Brain pericyte (primary cell): ENCODE measurements at places on chromosomes 11 and 22.

GRCh38 chr11:21631991-21632390, 560.9 kb upstream of the ANO5 start:
- no peak for DNase-seq

DNA sequence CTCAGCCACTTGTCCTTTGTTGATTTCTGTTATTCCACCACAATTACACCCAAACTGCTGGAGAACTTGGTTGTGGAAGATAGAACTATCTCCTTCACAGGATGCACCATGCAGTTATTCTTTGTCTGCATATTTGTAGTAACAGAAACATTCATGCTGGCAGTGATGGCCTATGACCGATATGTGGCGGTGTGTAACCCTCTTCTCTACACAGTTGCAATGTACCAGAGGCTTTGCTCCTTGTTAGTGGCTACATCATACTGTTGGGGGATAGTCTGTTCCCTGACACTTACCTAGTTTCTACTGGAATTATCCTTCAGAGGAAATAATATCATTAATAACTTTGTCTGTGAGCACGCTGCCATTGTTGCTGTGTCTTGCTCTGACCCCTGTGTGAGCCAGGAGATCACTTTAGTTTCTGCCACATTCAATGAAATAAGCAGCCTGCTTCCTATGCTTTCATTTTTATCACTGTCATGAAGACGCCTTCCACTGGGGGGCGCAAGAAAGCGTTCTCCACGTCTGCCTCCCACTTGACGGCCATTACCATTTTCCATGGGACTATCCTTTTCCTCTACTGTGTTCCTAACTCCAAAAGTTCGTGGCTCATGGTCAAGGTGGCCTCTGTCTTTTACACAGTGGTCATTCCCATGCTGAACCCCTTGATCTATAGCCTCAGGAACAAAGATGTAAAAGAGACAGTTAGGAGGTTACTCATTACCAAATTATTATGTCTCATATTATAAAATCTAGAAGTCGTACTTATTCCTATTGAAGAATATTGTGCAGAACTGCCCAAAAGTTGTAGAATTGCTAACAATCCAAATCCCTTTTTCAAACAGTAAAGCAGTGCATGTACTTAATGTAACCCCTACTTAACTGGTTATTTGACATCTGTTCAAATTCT, 53.2 kb downstream of the OR4C6 start:
- no peak for DNase-seq

GRCh38 chr11:40134820-40135570, 1324.5 kb downstream of the LRRC4C start:
- DNase-seq, result no peak

DNA sequence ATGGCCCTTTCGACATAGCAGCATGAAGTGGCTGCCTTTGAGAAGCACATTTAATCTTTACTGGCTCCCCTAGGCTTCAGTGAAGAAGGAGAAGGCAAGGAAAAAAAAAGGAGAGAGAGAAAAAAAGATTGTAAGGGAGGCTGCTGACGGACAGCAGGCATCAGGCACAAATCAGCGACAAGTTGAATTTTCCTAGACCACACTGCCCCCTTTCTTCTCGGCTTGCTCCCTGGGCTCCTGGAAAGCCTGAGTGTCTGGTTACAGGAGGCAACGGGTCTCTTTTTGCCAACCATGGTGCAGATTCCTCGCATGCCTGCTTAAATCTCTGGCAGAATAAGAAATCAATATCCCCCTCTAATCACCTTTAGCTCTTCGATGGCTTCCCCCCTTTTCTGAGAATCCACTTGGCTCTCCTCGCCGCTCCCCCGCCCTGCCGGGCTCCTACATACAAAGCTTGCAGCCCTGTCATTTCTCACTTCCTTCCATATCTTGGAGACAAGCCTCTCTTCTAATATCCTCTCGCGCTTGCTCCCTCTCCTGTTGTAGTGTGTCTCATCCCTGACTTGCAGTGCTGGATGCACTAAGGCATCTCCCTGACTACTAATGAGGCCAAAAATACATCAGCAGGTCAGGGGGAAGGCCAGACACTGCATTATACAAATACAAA, 14.3 kb downstream of the BLID start:
- DNase-seq, result peak; percentile 66

GRCh38 chr11:5280582-5281102, 10.9 kb upstream of the HBE1 start:
- peak; percentile 95 for DNase-seq

DNA sequence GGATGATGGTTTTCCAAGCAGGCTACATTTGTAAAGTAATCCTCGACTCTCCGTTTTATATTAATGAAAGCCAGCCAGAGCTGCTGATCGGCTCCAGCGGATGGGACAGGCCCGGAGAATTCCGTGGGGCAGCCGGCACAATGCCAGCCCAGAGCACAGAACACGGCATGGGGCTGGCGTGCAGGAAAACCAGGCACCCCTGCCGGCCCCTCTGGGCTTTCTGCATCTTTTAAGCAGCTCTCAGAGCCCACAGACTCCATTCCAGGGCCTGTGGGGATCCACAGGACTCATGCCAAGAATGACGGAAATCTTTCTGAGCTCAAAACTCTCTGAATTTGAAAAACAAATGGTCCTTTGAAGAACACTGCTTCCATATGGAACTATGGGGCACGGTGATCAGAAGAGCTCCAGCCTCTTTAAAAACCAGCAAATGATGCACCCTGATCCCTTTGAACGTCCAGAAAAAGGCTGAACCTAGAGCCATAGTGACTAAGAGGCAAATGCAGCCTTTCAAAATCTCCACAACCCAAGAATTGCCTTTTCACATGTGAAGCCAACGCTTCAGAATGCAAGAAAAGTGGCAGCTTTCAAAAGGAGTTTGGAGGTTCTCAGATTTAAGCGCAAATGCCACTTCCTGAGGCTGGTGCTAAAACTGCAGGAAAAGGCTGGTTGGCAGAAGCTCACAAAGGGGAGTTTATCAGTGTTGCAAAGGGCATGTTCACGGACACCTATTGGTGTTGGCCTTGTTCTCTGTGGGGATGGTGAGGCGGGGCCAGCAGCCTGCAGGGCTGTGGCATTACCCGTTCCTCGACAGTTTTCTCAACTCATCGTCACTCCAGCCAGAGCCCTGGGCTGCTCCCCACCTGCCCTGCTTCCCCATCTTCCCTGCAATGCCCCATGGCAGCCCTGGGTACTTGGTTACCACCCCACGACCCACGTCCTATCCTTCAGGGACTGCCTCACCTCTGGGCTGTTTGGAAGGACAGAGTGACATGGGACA, 212.5 kb downstream of the CTTN start:
- DNase-seq, result no peak

- no peak for DNase-seq
Measured at GRCh38 chr22:19271273-19271855, 20.2 kb downstream of the CLTCL1 start.

DNA sequence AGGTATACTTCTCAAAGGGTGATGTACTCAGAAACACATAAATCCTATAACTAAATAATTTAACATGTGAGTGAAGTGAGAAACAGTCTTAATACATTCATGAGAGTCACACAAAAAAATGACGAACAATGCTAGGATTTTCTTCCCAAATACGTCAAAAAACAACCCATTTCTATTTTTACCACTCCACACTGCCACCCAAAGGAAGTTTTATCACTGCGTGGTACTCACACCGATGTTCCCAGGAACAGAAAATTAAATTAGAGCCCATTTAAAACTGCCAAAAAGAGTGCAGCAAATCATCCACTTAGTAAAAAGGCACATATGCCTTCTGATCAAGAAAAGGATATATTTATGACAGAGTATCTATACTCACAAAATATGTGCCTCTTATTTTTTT, 710.9 kb upstream of the FAT3 start:
- DNase-seq, result no peak

DNA sequence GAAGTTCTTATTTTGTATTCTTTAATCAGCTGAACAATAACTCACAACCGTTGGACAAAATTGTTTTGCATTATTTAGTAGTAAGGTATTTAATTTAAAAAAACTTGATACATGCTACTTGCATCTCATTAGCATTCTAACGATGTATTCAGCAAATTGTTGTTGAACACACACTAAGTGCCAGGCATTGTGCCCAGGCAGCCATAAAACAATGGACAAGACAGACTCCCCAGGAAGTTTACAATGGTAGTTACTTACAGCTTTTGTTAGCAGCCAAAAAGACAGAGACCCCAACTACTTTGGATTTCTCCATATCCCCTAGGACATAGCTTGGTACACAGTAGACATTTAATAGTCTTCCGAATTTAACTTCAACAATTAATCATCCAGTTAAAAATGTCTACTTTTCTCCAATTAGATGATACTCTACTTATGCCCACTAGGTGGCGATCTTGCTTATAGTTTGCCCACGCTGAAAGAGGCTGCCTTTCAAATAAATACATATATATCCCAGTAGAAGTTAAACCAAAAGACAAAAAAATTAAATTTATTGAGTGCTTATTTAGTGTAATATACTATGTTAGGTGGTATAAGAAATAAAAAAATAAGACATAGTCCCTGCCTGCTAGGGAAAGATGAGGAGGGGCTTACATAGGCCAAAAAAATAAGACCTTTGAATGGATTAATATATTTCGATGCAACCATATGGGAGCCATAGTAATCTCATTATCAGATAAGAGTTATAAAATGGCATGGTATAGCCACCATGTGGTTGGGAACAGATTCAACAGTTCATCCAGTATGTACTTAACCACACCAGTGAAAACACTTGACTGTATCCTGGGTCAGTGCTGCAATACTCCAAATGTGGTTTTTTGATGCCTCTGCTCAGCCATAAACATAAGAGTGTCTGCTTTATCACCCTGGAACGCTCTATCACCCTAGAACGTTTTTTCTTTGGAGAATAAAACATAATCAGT, 2.0 kb upstream of the FJX1 start:
- DNase-seq, result no peak

GRCh38 chr11:9815486-9816136, 151.7 kb downstream of the SWAP70 start:
- DNase-seq, result peak; percentile 20

DNA sequence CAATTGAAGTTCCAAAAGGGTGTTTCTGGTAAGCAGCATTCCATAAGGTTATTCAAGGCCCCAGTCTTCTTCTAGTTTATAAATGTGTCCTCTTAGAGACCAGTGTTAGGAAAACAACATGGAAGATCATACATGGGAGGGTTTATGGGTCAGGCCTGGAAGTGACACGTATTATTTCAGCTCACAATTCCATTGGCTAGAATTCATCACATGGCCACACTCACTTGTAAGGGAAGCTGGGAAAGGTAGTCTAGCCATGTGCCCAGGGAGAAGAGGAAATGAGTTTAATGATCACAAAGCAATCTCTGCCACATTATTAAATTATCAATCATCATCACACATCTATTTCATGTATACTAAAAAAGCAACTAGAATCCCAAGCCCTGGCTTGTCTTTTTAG, 181.7 kb upstream of the TBCEL start:
- no peak for DNase-seq

DNA sequence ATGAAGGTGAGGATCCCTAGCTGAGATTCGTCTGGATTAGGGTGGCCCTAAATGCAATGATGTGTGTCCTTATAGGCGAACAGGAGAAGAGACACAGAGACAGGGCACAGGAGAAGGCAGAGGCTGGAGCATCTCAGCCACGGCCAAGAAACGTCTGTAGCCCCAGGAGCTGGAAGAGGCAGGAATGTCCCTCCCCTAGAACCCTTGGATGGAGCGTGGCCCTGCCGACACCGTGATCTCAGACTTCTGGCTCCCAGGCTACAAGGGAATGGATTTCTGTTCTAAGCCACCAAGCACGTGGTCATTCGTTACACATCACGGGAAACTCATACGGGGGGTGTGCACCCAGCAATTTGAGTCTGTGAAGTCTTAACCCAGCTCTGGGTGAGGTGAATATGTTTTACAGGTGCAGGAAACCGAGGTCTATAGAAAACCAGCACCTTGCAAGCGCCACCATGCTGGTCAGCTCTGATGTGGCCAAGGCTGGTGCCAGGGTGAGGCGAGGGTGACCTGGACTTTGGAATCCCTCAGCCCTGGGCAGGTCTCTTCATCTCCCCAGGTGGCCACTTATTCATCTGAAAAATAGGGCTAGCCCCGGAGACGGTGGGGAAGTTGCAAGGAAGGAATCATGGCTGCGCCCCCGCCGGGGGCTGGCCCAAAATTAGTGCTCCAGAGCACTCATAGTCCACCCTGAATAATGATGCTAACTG, 89.5 kb upstream of the FGF3 start:
- DNase-seq, result no peak

- no peak for DNase-seq
Measured at GRCh38 chr11:66359662-66360087, 11.9 kb downstream of the SLC29A2 start.

GRCh38 chr11:132111838-132112237, 741.4 kb downstream of the NTM start:
- DNase-seq, result peak; percentile 43

DNA sequence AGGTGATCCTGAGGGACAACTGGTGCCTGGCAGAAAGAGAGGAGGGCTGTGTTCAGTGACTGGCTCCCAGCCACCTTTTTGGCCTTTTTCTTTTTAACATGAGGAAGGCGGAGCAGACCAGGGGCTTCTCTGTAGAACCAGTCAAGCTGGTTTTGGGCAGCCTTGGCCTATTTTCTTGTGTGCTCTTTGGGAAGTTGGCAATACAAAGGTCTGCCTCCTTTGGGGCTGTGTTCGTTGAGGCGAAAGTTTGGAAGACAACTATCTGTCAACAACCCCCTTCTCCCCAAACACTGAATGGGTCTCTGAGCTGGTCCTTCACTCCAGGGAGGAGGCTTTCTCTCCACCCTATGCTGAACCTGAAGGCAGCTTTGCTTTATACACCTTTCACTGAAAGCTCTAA, 8.5 kb downstream of the MARK2 start:
- DNase-seq, result no peak

DNA sequence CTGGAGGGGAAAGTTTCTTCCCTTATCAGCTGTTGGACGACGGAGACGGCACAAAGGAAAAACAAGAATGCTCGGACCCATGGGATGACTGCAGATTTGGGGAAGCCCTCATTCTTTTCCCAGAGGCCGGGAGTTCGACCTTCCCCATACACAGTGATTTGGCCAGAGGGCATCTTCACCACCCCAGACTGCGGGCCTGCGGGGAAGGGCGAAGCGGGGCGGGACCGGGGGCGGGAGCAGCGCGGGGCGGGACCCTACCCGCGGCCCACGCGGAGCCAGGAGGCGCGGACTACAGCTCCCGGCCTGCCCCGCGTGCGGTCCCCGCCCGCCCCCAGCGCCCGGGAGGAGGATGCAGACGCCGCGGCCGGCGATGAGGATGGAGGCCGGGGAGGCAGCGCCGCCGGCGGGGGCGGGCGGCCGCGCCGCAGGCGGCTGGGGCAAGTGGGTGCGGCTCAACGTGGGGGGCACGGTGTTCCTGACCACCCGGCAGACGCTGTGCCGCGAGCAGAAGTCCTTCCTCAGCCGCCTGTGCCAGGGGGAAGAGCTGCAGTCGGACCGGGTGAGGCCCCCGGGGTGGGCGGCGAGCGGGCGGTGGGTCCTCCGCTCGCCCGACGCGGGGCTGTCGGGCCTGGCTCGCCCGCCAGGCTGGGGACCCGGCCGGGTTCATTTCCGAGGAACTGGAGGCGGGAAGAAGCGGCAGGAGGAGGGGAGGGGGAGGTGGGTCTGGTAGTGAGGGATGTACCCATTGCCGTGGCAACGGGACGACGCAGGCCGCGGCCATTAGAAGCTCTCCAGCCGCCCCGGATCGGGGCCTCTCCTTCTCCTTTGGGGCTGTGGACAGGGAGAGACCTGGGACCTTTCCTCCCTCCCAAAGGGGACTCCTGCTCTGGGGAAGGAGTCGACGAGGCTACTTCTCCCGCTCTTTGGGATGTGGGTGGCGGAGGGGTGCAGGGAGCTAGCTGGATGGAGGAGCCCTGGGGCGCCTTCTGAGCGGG, at the start of gene KCTD17:
KCTD17 (plus strand) TSS at position 352 of the 995 bp plus-strand sequence; CDS start at position 371, 19 bp downstream.
- DNase-seq, result no peak
